Stimulated activated CD8-positive, alpha-beta memory T cell treated with anti-CD3 and anti-CD28 coated beads, Interleukin-4, amount 100 ng/mL, for 1 hour (primary cell): ENCODE measurements at places on chromosomes 7 and 10.

DNA sequence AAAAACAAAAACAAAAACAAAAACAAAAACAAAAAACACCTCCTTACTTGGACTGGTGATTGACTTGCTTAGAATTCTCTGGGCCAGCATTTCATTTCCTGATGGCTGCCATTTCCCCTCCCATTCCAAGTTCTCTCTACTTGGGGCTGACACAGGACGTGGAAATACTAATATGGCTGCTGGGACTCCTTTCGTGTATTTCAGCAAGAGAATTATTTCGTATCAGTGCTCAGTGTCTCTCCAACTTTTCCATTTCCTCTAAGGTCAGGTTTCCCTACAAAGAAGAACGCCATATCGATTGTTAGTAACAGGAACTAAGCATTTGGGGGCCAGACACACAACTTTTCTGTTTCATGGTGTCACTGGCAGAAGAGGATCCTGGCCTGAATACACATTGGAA is 22.5 kb upstream of the VAX1 start:
- no peak for DNase-seq

DNA sequence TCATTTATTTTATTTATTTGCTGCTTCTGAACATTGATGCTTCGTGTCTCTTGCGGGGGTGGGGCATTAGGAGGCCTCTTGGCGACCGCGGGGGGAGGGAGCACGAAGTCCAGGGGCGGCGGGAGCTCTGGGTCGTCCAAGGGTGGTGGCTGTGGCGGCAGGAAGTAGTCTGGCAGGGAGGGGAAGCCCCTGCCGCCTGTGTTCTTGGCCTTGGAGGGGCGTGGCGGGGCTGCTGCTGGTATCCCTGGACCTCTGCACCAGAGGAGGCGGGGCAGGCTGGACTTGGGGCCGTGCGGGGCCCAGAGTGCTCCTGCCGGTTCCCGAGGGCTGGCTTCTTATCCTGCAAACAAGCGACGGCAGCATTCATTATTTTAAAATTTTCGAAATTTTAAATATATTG is 70.5 kb upstream of the ABI1 start:
- no peak for DNase-seq

DNA sequence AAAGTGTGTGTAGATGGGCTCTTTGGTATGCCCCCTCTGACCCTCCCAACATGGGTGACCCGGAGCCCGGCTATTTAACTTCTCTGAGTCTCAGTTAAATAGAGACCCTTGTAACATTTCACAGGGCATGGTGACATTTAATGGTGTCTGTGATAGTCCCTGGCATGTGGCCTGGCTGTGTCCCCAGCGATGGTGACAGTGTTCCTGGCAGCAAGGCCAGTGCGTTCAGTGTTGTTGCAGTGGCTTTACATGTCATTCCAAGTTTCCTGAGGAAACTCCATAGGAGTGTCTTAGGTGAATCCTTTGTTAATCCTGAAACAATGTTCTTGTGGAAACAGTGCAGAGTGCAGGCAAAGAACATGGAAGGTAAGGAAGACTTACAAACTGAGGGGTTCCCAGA is 137.0 kb downstream of the RAMP3 start:
- DNase-seq, result no peak

GRCh38 chr7:128059143-128059988 is 28.1 kb upstream of the LRRC4 start:
- no peak for DNase-seq

GRCh38 chr7:30679664-30680063 is 2.6 kb downstream of the CRHR2 start:
- DNase-seq, result no peak

DNA sequence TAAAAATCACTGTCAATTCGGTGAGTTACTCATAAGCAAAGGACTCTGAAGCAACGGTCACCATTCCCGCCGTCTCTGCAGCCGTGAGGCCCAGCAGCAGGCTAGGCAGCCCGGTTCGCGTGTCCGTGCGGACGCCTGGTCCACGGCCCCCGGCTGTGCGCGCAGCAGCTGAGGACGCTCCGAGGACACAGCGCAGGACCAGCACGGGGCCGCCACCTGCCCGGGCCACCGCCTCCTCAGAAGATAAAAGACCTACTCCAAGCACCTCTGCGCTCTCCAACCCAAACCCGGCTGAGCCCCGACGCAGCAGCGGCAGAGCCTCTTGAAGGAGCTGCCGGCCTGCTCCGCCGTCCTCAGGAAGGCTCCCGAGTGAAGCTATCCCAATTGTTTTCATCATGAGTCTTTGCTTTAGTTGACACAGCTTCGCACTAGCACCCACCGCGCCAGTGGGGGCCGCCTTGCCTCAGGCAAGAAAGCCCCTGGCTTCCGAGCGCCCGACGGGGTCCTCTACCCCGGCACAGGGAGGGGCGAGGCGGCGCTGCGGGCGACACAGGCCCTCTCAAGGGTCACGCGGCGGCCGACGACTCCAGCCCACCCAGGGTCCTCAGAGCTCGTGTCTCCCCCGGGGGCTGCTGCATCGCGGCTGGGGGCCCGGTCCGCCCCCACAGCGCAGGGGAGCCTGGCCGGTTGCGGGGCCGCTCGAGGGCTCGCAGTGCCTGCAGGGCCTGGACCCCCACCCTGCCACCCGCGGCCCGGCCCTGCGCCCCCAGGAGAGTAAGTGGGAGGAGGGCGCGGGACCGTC is 16.9 kb upstream of the GPR146 start:
- no peak for DNase-seq
